Right hindlimb (tissue), 1 donor: ENCODE measurements at places on chromosomes 11 and 22.

- DNase-seq = no peak
Observed at GRCh38 chr11:128512474-128512996, 74.8 kb downstream of the ETS1 start.

DNA sequence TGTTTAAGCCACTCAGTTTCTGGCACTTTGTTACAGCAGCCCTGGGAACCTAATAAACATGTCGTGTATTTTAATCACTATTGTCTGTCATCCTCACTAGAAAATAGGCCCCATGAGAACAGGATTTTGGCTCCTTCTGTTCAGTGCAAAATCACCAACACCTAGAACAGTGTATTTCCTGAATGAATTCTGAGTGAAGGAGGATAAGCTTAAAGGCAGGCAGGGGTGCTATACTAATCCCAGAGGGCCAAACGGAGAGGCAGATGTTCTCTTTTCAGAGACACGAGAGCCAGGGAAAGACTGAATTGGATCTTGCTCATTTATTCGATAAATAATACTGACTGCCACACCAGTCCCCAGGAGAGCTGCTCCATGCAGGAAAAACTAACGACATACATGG lies 10.4 kb downstream of the SMCO4 start:
- no peak for DNase-seq

GRCh38 chr11:41245704-41246398 lies 213.6 kb downstream of the LRRC4C start:
- DNase-seq = no peak

DNA sequence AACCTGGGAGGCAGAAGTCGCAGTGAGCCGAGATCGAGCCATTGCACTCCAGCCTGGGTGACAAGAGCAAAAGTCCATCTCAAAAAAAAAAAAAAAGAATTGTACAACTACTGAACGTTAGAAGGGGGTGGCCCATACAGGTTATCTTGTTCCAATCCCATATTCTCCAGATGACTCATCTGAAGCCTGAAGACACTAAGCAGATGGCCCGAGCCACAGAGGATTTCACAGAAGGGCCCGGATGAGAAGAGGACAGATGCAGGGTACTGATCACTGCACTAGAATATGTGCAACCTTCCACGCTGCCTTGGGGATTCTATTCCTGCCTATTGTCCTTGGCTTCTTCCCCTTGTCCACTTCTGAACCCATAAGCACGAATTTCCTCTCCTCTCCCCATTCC lies 70.9 kb upstream of the UBASH3B start:
- DNase-seq = no peak

DNA sequence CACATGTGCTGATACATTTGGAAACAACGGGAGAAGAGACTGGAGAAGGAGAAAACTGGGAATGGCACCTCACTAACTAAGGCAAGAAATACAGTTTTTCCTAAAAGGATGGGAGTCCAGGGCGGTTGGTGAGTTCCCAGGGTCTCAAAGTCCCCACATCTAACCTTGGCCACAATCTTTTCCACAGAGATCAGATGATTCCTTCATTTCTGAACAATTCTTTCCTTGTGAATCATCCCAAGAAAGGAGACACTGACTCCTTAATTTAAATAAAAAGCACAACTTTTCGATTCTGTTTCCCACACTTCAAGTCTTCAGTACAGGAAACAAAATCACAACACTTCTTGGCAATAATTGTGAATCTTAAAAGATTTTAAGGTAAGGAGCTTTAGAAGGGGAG lies 384.7 kb downstream of the DCDC1 start:
- no peak for DNase-seq

GRCh38 chr22:29190051-29190450 lies 15.6 kb upstream of the EMID1 start:
- no peak for DNase-seq
